Thyroid gland (tissue), 4 donors: ENCODE measurements at places on chromosomes 11 and 22. TPM values are rescaled to one million over a fixed set of nuclear protein-coding genes. Genes with fewer than 3 reads are reported as not detected.

GRCh38 chr11:92048415-92048814 is 176.2 kb upstream of the FAT3 start:
- no peaks in the 10 kb centered on the region for H3K4me1 ChIP-seq
- no peak for DNase-seq
- H3K27ac ChIP-seq: no peak overlapping the region
- no peaks in the 10 kb centered on the region for H3K27me3 ChIP-seq
- H3K4me3 ChIP-seq: no peak overlapping the region

DNA sequence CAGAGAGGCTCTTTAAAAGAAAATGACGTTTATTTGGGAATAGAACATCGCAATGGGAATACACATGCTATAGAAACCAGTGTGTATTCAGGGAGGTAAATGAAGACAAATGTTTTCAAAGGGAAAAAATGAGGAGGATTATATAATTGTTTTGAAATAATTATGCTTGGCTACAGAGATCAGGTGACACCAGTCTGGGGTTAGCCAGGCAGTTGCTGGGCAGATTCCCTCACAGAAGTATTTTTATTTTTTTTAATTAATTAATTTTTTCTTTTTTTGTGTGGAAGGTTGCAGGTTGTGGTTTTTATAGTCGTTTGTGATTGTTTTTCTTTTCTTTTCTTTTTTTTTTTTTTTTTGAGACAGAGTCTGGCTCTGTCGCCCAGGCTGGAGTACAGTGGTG is 5.6 kb upstream of the STARD10 start:
- H3K36me3 ChIP-seq: no peaks in the 10 kb centered on the region
- no peak overlapping the region for H3K4me3 ChIP-seq
- no peak overlapping the region for H3K27ac ChIP-seq
- no peak for DNase-seq
- H3K4me1 ChIP-seq: peaks cover 1% of the 10 kb centered on the region
- H3K27me3 ChIP-seq: no peaks in the 10 kb centered on the region

DNA sequence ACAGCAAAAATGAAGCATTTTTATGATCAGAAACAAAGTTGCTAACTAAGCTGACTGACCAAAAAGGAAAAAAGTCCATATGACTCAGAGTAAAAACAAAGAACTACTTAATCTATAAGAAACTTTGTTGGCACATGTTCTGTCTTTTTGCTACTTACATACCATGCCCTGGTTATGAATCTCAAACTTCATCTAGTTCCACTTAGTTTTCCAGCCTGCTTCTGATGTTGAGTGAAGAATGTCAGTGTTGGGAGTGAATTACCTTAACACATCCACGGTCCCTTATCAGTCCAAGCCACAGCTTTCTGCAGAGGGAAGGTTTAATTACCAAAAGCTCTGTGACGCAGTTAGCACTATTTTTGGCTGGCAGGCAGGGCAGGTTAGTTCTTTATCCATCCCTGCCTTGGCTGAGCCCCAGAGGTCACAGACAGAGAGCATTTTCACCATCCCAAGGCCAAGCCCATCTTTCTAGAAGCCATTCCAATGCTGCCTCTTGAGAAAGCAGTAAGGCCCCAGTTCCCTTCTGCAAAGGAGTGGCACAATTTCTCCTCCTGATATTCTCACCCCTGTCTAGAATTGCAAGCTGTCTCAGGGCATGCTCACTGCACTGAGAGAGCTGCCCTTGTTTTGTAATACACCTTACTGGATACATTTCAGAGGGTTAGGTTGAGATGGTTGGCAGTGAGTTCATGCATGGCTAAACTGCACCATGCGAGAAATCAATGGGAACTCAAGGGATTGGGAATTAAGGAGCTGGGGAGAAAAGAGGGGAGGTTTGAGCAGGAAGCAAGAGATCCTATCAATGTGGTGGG is 67.1 kb downstream of the SLC1A2 start:
- DNase-seq: no peak
- H3K4me1 ChIP-seq: no peaks in the 10 kb centered on the region
- no peaks in the 10 kb centered on the region for H3K27me3 ChIP-seq

GRCh38 chr11:118339281-118339961 is 3.1 kb downstream of the CD3D start:
- H3K36me3 ChIP-seq: no peaks in the 10 kb centered on the region
- H3K27ac ChIP-seq: no peak overlapping the region
- no peak for DNase-seq
- H3K4me3 ChIP-seq: no peak overlapping the region
- no peaks in the 10 kb centered on the region for H3K27me3 ChIP-seq
- H3K4me1 ChIP-seq: no peaks in the 10 kb centered on the region

DNA sequence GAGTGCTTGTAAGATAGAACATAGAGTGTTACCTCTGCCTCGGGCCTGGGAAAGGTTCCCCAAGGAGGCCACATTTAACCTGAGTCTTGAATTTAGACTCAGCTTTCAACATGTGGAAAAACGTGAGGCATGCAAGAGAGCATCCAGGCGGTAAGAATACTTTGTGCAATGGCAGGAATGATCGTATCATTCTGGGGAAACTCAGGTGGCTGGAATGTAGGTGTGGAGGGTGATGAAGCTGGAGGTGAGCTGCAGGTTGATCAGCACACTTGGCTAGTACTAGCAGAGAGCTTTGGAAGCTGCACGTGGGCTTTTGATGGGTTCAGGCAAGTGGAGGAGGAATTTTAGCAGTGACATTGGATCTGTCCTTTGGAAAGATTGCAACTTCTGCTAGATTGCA is 270.3 kb upstream of the RAG2 start:
- H3K4me1 ChIP-seq: no peaks in the 10 kb centered on the region
- no peak overlapping the region for H3K4me3 ChIP-seq
- no peak for DNase-seq

DNA sequence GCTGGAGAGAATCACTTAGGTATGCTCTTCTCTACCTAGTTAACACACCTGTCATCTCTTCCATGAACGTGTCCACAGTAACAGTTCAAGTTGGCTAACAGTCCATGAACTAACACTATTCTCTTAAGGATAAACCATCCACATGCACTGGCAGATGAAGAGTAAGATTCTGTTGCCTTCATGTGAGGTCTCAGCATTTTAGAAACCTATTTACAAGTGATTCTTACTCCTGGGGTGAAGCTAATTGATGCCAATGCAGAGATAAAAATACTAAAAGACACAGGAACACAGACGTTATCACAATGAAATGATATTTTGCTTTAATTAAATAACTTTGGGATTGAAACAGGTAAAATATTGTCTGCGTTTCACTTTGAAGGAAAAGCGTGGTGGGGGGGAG is 1.3 kb downstream of the LRRC4C start:
- H3K4me3 ChIP-seq: no peak overlapping the region
- DNase-seq: no peak
- peaks cover 9% of the 10 kb centered on the region for H3K4me1 ChIP-seq

DNA sequence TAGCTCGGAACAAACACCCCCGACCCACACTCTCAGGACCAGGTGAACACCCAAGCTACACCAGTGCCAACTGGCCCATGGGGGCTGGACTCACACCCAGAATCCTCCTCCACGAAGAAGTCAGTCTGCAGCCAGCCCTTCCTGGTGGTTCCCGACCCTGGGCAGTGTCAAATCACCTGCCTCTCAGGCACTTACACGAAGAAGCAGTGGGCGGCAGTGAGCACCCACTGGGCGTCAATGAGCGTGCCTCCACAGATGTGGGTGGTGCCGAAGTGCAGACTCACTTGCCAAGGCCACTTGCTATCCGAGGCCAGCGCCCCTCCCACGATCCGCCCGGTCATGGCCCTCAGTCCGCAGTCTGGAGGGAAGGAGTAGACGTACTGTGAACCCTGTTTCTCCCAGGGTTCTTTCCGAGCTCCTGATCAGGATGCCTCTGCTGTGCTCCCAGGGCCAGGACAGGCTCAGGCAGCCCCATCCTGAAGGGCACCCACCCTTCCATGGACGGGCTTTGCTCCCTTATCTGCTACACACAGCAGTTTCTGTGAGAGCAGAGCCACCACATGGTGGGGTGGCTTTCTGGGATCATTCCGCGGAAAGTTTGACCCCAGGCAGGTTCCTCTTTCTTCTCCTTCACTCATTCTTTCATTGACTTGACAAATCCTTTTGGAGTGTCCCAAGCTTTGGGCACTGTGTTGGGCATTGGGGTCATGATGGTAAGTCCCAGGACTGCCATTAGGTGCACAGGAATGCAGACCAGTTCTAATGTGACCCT is 19.4 kb downstream of the TMPRSS13 start:
- no peak for DNase-seq
- H3K27ac ChIP-seq: no peak overlapping the region
- H3K27me3 ChIP-seq: no peaks in the 10 kb centered on the region
- H3K4me1 ChIP-seq: no peaks in the 10 kb centered on the region
- no peak overlapping the region for H3K4me3 ChIP-seq

GRCh38 chr11:58726737-58727414 is 4.9 kb downstream of the GLYAT start:
- no peaks in the 10 kb centered on the region for H3K36me3 ChIP-seq
- H3K27ac ChIP-seq: no peak overlapping the region
- no peak overlapping the region for H3K4me3 ChIP-seq
- no peaks in the 10 kb centered on the region for H3K4me1 ChIP-seq
- no peak for DNase-seq
- H3K27me3 ChIP-seq: no peaks in the 10 kb centered on the region

DNA sequence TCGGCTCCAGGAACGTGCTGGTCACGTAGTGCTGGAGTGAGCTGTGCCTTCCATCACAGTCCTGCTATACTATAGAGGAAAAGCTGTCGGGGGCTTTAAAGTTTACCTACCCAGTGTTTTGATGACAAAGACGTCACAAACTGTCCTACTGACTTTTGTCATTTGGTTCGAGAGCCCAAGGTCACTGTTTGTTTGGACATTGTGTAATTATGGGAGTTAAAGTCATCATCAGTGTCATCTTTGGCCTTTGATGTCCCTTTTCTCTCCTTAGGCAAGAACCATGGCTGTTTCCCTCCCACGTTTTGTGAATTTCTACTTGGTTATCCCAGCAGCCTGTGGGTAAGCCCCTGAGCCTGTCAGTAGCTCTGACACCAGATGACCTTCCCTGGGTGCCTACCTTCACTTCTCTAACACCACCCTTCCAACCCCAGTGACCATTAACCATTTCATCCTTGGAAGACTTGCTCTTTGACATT is 59.3 kb downstream of the SLC1A2 start:
- H3K4me3 ChIP-seq: no peak overlapping the region
- no peak for DNase-seq
- H3K36me3 ChIP-seq: no peaks in the 10 kb centered on the region
- H3K27ac ChIP-seq: no peak overlapping the region
- H3K27me3 ChIP-seq: no peaks in the 10 kb centered on the region
- H3K4me1 ChIP-seq: peaks cover 30% of the 10 kb centered on the region

DNA sequence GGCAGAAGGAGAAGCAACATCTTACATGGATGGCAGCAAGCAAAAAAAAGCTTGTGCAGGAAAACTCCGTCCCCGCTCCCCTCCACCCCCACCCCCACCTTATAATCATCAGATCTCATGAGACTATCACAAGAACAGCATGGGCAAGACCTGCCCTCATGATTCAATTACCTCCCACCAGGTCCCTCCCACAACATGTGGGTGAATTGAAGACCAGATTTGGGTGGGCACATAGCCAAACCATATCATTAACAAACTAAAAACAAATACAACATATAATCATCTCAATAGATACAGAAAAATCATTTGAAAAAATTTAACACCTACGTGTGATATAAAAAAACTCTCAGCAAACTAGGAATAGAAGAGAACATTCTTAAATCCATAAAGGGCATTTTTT is 88.8 kb downstream of the BUD13 start:
- no peak overlapping the region for H3K4me3 ChIP-seq
- no peak overlapping the region for H3K27ac ChIP-seq
- no peaks in the 10 kb centered on the region for H3K27me3 ChIP-seq
- no peak for DNase-seq

- no peak overlapping the region for H3K4me3 ChIP-seq
- H3K27me3 ChIP-seq: no peaks in the 10 kb centered on the region
- no peak overlapping the region for H3K27ac ChIP-seq
- H3K36me3 ChIP-seq: no peaks in the 10 kb centered on the region
- H3K4me1 ChIP-seq: no peaks in the 10 kb centered on the region
Observed at GRCh38 chr22:27412866-27413445, 388.6 kb downstream of the MN1 start.

GRCh38 chr11:66967670-66968425 is 7.3 kb upstream of the C11orf86 start:
- no peak for DNase-seq
- peak overlapping the region; percentile 28 for H3K27ac ChIP-seq
- no peaks in the 10 kb centered on the region for H3K36me3 ChIP-seq
- no peaks in the 10 kb centered on the region for H3K27me3 ChIP-seq
- no peaks in the 10 kb centered on the region for H3K4me1 ChIP-seq
- H3K4me3 ChIP-seq: no peak overlapping the region

DNA sequence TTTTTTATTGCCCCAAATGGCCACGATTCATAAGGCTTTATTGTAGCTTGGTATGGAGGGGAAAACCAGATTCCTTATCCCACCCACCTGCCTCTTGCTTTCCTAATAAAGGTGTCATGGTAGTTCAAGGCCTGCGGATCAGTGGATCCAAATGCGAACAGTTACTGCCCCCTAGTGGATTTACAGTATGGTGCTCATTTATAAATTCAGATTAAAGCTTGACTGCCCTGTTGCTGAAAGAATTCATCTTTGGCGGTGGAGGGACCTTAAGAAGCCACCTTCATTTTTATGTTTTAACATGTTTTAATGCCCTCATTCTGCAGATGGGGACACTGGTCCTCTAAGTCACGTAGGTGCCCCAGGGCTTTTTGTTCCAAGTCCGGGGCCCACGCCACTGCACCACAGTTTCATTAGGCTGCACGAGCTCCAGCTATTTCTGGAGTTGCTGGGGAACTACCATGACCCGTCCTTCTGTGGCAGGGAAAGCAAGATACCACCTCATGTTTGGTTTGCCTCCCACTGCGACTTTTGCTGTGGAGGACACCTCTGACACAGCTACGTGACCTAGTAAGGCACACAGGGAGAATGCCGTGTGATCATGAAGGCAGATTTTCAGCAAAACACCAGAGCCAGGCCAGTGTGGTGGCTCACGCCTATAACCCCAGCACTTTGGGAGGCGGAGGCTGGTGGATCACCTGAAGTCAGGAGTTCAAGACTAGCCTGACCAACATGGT is 15.6 kb upstream of the INCENP start:
- DNase-seq: no peak
- no peak overlapping the region for H3K27ac ChIP-seq
- H3K36me3 ChIP-seq: no peaks in the 10 kb centered on the region
- no peaks in the 10 kb centered on the region for H3K27me3 ChIP-seq

The EFCAB6 gene
- 16.6 TPM for total RNA-seq

The IFITM10 gene
- total RNA-seq: 1.5 TPM

The LRRN4CL gene
- total RNA-seq: 2.5 TPM

The ANKRD49 gene
- total RNA-seq: 34.5 TPM

The P4HA3 gene
- 2.5 TPM for total RNA-seq
